ENCODE measurements at places on chromosomes 6 and 20.

DNA sequence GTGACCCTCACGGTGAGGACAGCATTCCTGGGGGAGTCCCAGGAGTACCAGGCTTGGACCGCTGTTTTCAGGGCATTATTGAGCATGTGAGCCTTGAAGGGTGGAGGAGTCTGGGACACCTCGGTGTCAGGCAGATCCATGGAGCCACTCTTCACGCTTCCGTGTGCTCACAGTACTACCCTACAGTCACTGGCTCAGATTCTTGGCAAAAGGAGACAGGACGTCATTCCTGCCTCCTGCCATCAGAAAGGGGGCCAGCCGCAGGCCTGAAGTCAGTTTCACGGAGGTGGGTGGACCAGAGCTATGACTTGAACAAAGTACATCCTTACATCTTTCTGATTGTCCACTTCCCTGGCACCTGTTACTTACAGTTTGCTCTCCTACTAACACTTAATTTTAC lies 88.9 kb upstream of the CD83 start:
- peak; percentile 91 for DNase-seq

DNA sequence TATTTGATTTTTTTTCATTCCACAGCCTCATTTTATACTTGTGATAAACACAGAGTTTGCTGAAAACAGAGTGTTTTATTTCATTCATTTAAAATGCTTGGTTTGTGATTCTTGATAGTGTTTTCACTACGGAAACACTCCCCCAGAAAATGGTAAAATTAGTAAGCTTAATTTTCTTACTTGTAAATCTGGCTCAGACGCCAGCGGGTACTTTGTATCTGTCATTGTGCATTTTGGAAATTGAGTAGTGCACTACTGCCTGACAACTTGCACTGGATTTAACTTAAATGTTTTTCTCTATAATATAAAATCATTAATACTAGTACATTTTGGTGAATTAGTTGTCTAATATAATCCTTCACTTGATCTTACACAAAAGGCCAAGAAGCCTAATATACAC lies 37.0 kb upstream of the HINT3 start:
- DNase-seq, result no peak

DNA sequence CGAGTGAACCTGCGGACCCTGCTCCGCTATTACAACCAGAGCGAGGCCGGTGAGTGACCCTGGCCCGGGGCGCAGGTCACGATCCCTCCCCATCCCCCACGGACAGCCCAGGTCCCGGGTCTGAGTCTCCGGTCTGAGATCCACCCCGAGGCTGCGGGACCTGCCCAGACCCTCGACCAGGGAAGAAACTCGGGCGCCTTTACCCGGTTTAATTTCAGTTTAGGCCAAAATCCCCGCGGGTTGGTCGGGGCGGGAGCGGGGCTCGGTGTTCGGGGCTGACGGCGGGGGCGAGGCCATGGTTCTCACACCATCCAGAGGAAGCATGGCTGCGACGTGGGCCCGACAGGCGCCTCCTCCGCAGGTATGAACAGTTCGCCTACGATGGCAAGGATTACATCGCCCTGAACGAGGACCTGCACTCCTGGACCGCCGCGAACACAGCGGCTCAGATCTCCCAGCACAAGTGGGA lies 46.9 kb upstream of the TRIM26 start:
- DNase-seq, result no peak

GRCh38 chr6:18262702-18263417 lies 1.5 kb downstream of the DEK start:
- no peak for DNase-seq

DNA sequence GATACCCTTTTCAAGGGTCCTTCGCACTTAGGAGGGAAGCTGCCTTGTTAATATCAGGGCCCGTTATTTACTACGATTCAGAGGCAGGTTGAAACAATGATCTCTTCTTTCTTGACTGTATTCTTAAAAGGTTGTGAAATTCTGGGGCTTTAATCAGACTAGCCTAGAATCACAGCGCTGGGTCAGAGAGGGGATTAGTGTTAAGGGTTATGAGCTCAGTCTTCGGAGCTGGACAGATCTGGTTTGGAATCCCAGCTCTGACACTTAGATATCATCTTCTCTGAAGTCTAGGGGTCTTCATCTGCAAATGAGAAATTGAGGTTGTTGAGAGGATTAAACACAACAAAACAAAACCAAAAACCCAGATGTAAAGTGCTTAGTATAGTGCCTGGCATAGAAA lies 77.4 kb downstream of the CD83 start:
- DNase-seq, result no peak
